ENCODE measurements at places on chromosomes 6 and 20. TPM values are rescaled to one million over a fixed set of nuclear protein-coding genes. Genes with fewer than 3 reads are reported as not detected.

GRCh38 chr20:38873050-38873581, 53.1 kb upstream of the FAM83D start:
- H3K4me1 ChIP-seq = peaks cover 56% of the 10 kb centered on the region
- H3K27ac ChIP-seq = peak overlapping the region; percentile 84
- DNase-seq = peak; percentile 65
- no peaks in the 10 kb centered on the region for H3K36me3 ChIP-seq
- H3K4me3 ChIP-seq = no peak overlapping the region

DNA sequence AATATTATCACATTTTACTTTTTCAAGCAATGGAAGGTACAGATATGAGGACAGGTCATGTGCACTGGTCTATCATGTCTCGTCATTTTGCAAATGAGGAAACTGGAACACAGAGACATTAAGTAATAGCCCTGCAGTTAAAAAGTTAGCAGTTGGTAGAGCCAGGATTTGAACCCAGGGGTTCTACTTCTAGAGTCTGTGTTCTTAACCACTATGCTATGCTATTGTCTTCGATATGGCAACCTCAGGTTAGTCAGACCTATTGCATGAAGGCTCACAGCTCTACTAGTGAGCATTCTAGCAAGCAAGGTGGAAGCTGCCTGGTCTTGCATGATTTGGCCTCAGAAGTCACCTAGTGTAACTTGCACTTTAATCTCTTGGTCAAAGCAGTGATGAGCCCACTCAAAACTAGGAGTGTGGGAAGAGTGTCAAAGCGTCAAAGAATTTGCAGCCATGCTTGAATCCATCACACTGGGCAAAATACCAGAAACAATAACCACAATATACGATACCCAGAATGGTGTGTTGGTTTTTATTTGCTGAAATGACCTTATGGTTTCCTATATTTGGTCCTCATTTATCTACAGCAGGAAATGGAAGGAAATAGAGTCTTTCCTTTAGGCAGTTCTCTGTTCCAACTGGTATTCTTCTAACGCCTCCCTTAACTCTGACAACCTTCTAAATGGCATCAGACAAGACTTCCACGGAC, 20.4 kb upstream of the BMP2 start:
- DNase-seq = no peak
- H3K4me1 ChIP-seq = no peaks in the 10 kb centered on the region
- H3K27ac ChIP-seq = no peak overlapping the region
- H3K36me3 ChIP-seq = no peaks in the 10 kb centered on the region
- no peaks in the 10 kb centered on the region for H3K27me3 ChIP-seq

The LRFN2 gene
- not detected for total RNA-seq

The PROKR2 gene
- not detected for total RNA-seq

DNA sequence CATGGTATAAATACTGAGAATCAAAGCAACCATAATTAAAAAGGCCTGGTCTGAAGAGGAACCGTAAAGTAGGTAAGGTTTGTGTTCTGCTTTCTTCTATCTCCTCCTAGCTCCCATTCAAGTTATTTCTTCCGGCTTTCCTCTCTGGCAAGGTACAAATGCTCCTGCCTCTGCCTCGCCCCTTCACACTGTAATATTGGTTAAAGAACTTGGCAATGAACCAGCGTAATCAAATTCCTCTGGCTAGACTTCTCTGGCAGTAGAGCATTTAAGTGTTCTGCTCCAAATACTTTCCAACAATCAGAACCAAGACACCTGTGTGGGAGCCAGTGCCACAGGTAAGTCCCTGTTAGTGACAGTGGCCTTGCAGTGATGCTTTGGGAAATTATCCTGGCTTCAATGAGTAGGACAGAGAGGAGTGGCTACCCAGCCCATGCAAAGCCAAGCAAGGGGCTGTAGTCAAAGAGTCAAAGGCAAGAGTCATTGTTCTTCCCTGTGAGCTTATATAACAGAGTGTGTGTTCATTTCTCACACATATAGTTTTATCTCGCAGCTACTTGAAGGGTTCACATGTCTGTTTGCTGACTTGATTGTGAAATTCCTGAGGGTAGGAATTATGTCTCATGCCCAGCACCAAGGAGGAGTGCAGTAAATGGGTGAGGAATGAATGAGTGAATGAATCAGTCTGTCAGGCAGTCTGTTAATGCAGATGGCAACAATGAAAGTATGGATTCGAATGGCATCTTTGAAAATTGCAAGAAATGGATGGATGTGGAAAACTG, 329.3 kb downstream of the NRN1 start:
- H3K4me3 ChIP-seq = no peak overlapping the region
- H3K27me3 ChIP-seq = no peaks in the 10 kb centered on the region
- peaks cover 5% of the 10 kb centered on the region for H3K4me1 ChIP-seq
- DNase-seq = peak; percentile 19
- no peaks in the 10 kb centered on the region for H3K36me3 ChIP-seq

DNA sequence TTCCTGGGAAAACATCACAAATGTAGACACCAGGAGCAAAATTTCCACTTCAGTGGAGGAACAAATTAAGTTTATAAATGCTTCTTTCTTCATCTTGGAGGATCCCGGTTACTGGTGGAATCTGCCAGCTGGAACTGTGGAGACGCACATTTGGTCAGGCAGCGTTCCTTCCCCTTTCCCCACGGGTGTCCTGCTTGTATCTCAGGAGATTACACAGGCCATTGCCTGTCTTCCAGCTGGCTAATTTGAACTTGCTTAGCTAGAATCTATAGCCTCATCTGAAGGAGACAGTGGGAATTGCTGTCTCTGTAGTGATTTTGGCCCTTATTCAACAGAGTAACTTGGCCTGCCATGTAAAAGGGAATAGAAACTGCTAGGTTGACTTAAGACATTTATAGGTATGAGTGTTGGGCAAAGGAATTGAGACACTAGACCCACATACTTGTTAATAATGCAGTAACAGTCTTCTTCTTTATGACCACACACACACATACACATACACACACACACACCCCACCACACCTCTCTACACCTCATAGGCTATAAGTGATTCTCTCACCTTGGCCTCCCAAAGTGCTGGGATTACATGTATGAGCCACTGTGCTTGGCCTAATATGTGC, 34.4 kb downstream of the TSBP1 start:
- no peak for DNase-seq
- H3K4me1 ChIP-seq = no peaks in the 10 kb centered on the region
- no peaks in the 10 kb centered on the region for H3K27me3 ChIP-seq
- no peak overlapping the region for H3K27ac ChIP-seq
- H3K4me3 ChIP-seq = no peak overlapping the region
- H3K36me3 ChIP-seq = no peaks in the 10 kb centered on the region

- H3K27ac ChIP-seq = no peak overlapping the region
- H3K36me3 ChIP-seq = no peaks in the 10 kb centered on the region
- H3K27me3 ChIP-seq = no peaks in the 10 kb centered on the region
- no peaks in the 10 kb centered on the region for H3K4me1 ChIP-seq
- H3K4me3 ChIP-seq = no peak overlapping the region
These were observed 58.1 kb downstream of the NUS1 start for GRCh38 chr6:117733341-117733740.

DNA sequence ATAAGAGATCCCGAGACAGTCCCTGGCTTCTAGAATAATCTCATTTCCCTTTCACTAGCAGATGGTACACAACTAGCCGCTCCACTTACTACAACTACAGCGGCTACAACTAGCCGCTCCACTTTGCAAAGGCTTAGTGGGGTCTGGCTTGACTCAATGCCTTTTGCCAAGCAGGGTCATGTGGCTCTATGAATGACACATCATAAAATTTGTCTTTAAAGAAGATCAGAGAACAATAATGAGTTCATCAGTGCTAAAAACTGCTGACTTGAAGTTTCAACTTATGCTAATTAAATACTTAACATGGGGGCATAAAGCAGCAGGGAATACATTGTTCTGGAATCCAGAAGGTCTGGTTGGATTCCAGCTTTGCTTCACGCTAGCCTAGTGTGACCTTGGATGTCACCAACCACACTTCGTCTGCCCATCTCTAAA, 2.0 kb upstream of the MICAL1 start:
- DNase-seq = no peak
- no peaks in the 10 kb centered on the region for H3K27me3 ChIP-seq
- H3K4me3 ChIP-seq = no peak overlapping the region
- H3K4me1 ChIP-seq = peaks cover 14% of the 10 kb centered on the region
- H3K27ac ChIP-seq = peak overlapping the region; percentile 84

- DNase-seq = no peak
- no peak overlapping the region for H3K27ac ChIP-seq
- H3K36me3 ChIP-seq = no peaks in the 10 kb centered on the region
- H3K4me1 ChIP-seq = peaks cover 13% of the 10 kb centered on the region
- no peaks in the 10 kb centered on the region for H3K27me3 ChIP-seq
These were observed 67.2 kb downstream of the RPP40 start for GRCh38 chr6:4936681-4937041.

DNA sequence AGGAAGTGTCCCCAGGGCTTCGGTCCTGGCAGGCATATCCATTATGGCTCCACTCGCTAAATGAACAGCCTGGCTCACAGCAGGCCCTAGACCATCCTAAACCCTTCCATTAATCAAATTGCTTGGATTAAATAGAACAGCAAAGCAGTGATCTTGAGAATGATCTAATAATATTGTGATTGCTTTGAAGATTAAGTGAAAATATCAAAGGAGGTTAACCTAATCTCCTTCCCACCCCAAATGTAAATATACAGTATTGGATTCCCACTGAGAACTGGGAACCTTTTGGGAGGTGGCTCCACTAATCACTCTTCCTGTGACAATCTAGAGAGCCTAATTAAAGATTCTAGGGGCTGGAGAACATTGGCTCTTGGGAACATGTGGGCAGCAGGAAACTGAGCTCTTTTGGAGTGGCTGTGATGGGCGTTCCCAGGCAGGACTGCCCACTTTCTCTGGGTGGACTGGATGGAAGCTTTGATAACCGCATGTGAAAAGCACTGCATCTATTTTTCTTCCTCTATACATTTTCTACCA, 68.3 kb upstream of the FRMD1 start:
- DNase-seq = no peak
- no peaks in the 10 kb centered on the region for H3K36me3 ChIP-seq
- H3K27me3 ChIP-seq = no peaks in the 10 kb centered on the region
- no peak overlapping the region for H3K27ac ChIP-seq
